Activated T-helper 1 cell treated with anti-CD3 and anti-CD28 coated beads, Interleukin-2, amount 50 U/mL, for 16 hours (primary cell): ENCODE measurements at places on chromosomes 5 and 9.

- DNase-seq: no peak
Observed at GRCh38 chr9:4984171-4984620, 876 bp upstream of the JAK2 start.

- no peak for DNase-seq
Observed at GRCh38 chr5:66851306-66851705, 255.1 kb downstream of the MAST4 start.

DNA sequence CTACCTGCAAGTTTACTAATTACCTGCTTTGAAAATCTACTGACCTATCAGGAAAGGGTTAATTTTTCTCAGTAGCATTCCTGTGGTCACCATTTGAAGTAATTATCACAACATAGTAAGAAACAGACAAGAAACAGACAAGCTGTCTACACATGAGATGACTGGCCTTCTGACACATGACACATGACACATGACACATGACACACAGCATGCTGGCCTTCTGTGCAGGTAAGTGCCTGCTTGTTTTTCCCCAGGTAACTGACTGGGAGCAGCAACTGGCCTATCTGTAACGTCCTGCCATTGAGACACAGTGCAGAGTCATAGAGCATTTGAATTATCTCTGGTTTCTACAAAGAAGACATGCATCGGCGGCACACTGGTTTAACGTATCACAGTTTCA lies 222.4 kb downstream of the CTNND2 start:
- DNase-seq: no peak

DNA sequence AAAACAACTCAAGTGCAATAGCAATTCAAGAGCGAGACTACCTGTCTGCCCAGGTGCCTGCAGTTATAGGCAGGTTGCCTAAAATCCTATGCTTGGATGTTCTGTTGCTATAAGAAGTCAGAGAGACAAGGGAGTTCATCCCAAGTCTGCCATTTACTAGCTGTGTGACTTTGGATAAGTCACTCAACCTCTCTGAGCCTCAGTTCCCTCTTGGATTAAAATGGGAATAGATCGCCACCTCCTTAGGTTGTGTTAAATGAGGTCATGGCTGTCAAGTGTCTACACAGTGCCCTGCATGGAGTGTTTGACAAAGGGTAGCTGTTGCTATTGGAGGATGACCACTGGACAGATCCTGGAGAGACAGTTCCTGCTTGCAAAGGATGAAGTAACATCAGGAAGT lies 1.3 kb upstream of the ZBTB34 start:
- DNase-seq: no peak

GRCh38 chr5:155826611-155827507 lies 500.1 kb upstream of the SGCD start:
- no peak for DNase-seq
